Anterior cingulate cortex (tissue), 58 donors: ENCODE measurements at places on chromosomes 6 and 20.
A peak's percentile ranks its signal among the peaks of the same experiment; 100 is the strongest.

DNA sequence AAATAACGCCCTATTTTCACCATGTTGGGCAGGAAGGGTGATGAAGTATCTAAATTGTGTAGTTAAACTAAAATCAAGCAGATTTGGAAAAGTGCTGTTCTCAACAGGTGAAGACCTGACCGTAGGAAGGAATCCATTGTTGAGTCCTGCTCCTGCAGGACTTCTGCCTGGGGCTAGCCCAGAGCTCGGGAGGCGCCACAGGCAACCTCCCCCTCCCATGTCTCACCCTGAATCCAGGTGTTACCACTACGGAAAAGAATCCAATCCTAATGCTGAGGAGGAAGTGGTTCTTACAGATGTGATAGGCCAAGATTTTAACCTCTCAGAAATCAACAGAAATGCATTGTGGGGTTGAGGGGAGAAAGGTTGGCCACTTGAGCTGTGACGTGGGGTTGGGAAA lies 30.2 kb downstream of the RAB22A start:
- DNase-seq, result no peak

DNA sequence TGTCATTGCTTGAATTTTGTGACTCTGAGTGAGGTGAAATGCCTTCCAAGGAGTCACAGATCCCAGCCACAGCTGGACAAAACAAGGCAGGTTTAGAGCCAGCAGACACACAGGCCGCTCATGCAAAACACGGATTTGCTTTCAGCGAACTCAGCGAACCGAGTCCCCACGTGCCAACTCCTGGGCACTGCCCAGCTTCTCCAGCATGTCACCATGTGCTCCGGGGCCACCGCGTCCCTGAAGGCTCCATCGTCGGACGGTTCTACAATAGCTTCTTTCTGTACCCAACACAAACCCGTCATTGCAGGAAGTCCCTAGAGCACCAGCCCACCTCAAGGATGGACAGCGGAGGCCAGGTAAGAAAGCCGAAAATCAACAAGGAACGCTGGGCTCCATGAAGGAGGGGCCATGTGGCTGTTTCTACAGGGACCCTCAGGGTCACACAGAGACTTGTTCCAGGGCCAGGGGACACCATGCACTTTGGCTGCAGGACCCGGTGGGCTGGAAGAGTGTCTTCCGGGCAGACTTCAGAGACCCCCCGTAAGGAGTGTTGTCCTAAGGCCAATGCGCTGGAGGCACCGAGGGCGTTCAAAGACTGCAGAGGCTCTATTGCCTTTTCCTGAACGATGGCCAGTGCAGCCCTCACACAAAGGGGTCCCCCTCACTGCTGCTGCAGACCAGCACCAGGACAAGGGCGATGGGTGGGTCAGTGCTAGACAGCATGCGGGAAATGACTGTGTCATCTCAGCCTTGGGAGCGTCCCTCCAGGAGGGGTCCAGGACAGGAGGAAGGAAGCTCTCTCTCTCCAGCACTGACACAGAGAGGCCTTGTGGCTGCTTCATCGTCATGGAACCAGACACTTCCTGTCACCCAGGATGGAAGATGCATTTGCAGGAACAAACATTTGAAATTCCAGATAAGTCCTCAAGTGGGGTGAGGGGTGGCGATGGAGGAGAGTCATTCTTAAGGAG lies 19.8 kb downstream of the DACT2 start:
- no peak for DNase-seq

DNA sequence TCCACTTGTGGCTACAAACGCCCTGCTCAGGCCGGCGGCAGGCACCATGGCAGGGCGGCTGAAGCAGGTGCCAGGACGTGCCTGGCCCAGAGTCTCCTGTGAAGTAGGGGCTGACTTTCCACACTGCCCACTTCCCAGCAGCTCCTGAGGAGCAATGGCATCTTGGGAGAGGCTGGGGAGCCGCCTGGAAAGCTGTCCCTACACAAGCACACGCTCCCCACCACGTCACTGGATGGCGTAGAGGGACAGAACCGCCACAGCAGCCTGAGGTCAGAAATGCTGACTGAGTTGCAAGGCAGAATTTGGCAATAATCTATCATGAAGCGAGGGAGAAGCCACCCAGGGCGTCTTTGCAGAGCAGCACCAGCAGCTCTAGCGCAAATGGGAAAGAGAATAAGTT lies 86.3 kb downstream of the NINL start:
- no peak for DNase-seq

GRCh38 chr20:63178889-63179686 lies 36.8 kb downstream of the YTHDF1 start:
- DNase-seq, result peak; percentile 36

DNA sequence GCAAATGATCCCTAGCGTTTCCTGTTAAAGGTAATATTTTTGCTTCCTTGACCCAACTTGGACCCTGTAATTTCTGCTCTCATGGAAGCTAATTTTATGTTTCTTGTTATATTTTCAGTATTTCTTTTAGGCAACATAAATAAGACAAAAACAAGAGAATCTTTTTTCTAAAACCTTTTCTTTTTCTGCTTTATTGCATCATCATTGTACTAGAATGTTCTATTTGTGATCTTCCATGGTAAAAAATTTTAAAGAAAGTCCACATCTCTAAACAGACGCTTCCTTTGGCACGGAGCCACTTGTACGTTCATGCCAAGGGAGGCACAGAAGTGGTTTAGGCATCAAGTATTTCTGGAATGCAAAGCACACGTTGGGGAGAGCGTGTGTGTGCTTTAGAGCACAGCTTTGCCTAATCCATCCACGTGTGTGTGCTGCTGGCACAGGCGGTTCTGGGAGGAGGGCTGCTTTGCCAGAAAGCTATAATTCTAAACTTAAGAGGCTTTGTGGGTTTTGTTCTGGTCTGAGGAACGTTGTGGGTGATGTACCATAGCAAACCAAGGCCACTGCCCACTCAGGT lies 98.3 kb downstream of the SASH1 start:
- DNase-seq, result peak; percentile 43

DNA sequence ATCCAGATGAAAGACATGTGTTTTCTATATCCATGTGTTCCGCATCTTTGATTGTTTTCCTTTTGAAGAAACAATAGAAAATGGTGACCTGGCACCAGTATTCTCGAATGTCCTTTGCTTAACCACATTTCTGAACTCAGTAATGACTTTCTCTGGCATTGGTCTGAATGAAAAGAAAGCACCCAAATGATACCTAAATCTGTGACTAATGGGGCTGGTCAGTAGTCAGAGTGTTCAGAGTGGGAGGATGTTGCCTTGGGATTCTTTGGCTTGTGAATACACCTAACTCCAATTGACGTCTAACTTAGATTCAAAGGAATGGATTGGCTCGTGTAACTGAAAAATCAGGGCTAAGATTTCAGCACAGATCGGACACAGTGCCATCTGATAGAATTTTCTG lies 27.1 kb downstream of the PARD6B start:
- no peak for DNase-seq

- DNase-seq, result no peak
Measured at GRCh38 chr6:127921982-127922381, 21.1 kb upstream of the THEMIS start.

GRCh38 chr6:28758046-28758817 lies 165.6 kb downstream of the TRIM27 start:
- DNase-seq, result no peak
